Left ventricle myocardium inferior (tissue), 1 donor: ENCODE measurements at places on chromosomes 6 and 20.

DNA sequence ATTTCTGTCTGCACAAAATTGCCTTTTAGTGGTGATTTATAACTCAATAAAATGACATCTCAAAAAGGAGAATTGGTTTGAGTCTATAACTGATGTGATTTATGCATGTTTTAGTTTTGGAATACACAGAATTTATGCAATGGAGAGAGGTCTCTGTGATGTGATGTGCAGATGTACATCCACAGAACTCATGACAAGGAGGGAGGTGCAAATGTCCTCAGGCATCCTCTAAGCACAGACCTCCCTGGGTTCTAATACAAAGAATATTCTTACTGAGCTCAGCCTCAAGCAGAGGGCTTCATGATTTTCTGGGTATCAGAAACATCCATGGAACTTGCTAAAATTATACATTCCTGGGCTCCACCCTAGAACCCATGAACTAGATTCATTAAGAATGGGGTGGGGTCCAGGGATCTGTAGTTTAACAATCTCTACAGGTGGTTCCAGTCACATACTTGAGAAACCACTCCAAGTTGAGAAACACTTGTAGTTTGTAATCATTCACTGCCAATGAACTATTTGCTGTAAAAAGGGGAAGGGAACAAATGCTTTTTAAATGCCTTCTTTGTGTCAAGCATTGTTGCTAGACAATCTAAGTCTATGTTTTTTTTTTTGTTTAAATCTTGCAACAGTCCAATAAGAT is 60.2 kb upstream of the NEDD9 start:
- DNase-seq = no peak

DNA sequence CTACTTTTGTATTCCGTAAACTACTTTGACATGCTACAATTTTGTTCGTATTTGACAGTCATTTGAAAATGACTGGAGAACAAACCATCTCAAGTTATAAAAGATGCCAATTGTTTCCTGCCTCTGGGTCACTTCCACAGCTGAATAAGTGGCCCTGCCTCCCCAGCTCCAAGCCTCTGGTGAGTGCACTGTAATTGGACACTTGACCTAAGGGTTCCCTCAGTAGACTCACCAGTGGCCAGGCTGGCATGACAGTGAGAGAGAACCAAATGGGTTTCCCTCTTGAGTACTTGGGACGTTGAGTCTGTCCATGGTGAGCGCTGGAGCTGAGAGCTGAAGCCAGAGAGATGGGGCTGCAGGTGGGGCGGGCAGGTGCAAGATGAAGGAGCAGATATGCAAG is 57.1 kb downstream of the SLC35D3 start:
- no peak for DNase-seq

DNA sequence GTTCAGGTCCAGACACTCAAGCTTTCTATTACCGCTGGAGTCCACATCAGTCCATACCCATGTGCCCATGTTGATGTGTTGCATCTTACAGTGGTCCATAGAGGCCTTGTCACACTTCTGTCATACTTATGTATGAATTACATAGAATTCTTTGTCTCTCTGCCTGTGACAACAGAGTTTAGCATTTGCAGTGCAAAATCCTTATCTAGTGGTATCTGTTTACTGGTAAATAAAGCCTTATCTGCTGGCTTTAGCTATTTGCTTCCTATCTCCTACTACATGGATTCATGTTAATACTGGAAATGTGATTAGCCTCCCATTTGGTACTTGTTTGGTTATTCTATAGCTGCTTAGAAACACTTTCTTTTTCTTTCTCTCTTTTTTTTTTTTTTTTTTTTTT is 49.8 kb downstream of the TFAP2B start:
- no peak for DNase-seq

- no peak for DNase-seq
These were observed 671.9 kb downstream of the KHDRBS2 start for GRCh38 chr6:61614119-61614518.

DNA sequence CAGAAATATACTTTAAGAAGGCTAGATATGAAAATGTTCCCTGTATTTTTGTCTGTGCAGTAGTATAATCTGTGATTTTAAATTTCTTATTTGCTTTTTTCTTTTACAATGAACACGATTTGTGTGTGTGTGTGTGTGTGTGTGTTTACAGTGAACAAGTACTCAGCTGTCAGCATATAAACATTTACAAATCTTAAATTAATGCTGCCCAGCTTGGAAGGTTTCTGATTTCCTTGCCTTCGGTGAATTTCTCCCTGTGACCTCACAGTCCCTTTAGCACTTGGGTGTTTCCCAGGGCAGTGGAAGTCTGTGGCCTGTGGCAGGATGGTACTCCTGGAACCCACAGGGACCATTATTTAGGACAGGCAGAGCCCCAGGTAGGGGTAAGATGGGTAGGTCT is 37.6 kb downstream of the TXLNB start:
- DNase-seq = no peak
